ENCODE measurements at places on chromosomes 4 and X.

DNA sequence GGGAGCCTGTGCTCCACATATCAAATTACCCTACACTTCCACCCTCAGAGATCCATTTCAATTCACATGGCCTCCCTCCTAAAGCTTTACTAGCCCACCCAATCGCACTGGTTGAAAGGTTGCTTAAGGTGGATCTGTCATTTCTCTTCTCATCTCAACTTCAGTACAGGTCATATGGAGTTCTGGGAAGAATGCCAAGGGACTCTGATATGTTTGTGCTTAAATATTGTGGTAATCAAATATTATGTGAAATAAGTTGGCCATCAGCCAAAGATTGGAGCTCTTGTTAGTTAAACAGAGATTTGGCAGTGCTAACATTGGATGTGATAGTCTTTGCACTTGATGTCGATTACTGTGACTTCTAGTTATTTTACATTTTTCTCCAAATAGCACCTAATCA is 20.5 kb downstream of the SEPTIN6 start:
- no peak for DNase-seq

- DNase-seq = no peak
These were observed 191.6 kb downstream of the VEGFC start for GRCh38 chr4:176601124-176601523.

GRCh38 chrX:4825550-4825949 is 1112.1 kb upstream of the PRKX start:
- no peak for DNase-seq

DNA sequence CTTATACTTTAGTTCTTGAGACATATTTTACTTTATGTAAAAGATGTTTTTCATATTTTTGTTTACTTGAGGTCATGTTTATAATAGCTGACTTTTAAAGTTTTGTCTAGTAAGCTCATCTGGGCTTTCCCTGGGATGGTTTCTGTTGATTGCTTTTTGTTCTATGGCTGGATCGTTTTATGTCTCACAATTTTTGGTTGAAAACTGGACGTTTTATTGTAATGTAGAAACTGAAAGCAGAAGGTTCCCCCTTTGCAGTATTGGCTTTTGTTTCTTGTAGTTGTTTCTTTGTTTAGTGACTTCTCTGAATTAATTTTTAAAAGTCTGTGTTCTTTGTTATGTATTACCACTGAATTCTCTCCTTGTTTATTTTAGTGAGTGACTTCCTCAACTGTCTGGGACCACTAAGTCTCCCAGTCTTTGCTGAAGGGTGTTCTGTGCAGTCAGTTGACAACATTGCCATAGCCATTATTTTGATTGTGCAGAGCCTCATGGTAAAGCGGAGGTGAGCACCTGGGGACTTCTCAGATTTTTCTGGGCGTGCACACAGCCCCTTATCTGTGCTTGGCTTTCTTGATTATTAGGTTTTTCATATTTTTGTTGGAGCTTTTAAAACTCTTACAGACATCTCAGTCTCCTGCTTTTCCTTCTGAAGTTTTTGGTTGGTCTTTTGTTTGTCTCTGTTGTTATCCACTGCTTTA is 31.0 kb downstream of the KDM6A start:
- DNase-seq = peak; percentile 71

DNA sequence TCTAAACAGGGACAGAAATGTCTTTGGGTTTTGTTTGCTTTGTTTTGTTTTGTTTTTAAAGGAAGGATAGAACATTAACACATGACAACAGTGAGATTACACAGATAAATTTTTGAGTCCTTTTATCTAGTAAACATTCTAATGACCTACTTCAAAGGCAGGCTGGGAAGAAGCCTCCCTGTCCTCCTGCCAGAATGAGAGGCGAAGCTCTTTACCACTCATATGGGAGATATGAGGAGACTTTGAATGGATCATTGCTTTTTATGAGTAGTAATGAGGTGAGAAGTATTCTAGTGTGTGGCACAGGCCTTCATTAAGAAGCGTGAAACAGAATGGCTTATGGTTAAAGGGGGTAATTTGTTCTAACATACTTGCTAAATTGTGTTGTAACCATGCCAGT is 172.0 kb downstream of the FBXO8 start:
- DNase-seq = no peak

DNA sequence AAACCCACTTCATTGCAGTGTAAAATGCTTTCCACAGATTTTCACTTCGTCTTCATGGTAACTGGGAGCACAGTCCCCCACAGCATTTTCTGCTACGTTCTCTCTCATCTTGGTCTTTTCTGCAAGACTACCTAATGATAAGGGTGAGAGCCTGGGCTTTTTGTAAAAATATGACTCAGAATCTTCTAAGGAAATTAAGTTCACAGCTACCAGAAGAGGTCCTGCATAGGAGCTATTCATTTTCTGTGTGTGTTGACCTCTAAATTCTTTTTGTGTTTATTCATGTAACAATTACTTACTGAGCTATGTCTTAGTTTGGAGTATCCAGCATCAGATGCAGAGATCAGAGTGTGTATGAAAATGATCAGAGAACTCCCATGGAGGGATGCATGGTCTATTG is 192.2 kb downstream of the CPEB2 start:
- no peak for DNase-seq

GRCh38 chrX:7085879-7086278 is 61.6 kb upstream of the STS start:
- DNase-seq = no peak

DNA sequence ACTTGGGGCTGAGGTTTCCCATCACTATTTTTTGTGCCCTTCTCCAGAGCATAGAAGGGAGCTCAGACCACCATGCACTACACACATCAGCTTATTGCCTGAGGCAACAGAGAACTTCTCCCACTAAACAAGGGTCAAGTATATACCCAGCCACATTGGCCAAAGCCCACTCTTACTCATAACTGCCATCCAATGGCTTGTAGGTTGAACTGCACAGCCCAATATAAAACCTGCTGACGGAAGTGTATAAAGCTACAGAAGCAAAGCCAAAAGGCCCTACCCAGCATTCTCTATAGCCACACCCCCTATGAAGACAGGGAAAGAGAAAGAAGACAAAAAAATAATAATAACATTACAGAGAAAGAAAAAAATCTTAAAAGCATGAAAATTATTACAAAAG is 139.7 kb downstream of the LRBA start:
- no peak for DNase-seq

GRCh38 chr4:52715255-52715897 is 35.8 kb downstream of the ERVMER34-1 start:
- no peak for DNase-seq

- no peak for DNase-seq
These were observed 5.6 kb downstream of the QRFPR start for GRCh38 chr4:121375262-121375661.

DNA sequence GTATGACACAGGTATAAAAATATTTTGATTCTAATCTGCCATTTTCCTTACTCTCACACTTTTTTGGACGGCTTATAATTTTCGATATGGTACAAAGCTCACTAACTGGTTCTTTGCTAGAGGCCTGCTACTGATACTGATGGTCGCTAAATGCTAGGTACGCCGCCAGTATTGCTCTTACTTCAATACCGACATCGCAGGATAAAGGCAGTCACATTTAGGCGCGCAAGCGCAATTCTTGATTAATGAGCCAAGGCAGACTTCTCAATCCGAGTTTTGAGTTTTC is 557 bp upstream of the USP38 start:
- peak; percentile 57 for DNase-seq

DNA sequence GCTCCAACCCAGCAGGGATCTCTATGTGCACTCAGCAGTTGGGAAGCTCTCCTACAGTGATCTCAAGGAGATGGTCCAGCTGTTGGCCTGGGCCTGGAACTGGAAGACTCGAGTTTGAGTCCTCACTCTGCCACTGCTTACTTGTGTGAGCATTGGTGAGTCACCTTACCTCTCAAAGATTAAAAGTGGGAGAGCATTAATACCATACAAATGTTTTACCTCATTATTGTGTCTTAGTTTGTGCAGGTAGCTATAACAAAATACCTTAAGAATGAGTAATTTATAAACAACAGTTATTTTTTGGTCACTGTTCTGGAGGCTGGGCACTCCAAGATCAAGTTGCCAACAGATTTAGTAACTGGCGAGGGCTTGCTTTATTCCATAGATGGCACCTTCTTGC is 21.4 kb upstream of the ZNF827 start:
- DNase-seq = no peak

DNA sequence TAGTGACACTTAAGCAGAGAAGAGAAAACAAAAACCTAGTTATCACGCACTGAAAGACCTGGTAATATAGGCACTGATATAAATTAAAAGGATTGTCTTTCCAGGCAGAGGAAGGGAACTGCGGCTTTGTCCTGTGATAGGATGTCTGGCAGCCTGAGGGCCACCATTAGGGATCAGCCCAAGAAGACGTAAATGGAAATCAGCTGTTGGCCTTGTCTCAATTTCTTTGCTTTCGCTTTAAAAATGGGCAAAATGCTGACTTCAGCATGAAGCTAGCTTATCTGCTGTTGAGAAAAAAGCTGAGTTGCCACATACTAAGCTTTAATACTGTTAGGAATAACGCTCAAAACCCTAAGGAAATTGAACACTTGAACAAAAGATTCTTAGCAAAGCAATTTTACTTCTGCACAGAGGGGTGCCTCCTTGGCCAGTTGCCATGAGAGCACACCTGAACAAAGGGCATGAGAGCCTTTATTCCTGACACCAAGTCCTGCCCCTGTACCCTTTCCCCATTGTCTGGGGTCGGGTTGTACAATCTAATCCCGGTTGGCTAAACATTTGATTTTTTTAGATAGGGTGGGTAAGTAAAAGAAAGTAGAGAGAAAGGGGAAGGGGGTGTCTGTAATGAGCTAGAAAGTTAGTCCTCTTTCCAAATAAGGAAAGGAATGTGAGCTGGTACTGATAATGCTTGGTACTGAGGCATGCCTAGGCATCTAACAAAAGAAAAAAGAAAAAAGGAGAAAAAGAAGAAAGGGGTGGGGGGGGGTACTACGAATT is 85.1 kb upstream of the UCP1 start:
- peak; percentile 42 for DNase-seq

- no peak for DNase-seq
These were observed 88.2 kb downstream of the EMCN start for GRCh38 chr4:100429616-100430015.

DNA sequence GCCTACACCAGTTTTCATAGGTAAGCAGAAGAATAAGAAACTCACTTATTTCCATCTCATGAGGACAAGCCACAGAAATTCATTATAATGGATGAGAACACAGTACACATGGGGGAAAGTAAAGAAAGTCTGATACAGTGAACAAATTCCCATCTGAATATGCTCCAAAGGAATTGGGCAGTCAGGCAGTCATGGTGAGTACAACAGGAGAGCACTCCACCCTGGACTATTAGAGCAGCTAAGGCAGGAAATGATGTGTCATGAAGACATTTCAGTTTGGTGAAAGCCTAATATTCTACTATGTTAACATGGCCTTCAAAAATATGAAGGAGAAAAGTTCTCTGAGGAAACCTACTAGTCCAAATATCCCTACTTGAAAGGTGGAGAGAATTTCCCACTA is 92.0 kb upstream of the PRDX4 start:
- DNase-seq = no peak

DNA sequence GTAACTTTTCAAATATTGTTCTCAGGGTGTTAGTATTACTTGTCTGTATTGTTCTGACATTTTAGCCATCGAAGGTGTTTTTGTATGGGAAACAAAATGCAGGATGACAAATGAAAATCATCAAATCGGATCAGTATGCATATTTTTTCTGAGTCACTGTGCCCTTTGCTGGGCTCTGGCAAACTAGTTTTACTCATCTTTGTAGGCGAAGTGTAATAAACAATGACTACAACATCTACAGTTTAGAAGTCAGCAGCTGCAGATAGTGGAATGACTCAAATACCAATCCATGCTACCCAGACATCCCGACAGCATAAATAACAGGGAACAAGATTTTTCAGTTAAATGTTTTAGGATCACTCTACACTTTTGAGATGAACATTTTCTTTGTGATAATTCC is 557.3 kb upstream of the TENM3 start:
- DNase-seq = no peak

- no peak for DNase-seq
These were observed 91.6 kb upstream of the NMU start for GRCh38 chr4:55727746-55728145.

DNA sequence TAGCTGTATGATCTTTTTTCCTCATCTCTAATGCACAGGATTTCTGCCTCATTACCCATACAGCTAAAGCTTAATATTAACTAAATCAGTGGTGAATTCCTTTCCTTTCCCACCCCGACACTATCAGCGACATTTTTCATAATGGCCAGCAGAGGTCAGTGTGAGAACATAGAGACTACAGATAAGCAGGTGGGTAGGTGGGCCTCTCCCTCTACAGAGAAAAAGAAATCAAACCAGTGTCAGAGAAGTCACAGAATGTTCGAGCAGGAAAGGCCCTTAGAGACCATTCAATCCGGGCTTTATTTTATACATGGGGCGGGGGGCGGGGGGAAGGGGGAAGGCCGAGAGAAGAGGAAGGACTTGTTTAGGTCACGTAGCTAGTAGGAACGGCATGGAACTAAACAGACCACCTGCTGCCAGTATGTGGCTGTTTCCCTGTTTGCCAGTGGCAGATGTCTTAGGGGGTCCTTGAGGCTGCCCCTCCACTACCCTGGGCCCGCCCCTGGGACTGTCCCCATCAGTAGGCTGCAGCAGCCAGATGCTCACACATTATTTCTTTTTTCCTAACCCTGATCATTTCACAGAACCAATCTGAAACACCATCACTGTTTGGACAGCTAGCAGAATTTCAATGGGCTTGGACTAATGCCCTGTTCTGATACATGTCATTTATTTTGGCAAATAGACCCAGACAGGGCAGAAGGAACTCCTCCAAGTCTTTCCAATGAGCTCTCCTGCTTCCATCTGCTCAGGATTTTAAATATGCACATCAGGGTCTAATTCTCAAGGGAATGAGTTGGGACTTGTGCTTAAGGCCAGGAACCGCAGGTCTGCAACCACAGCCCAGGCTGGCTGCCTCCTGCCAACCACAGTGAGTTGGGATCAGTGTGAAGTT is 133.4 kb downstream of the ATG4A start:
- DNase-seq = peak; percentile 48

DNA sequence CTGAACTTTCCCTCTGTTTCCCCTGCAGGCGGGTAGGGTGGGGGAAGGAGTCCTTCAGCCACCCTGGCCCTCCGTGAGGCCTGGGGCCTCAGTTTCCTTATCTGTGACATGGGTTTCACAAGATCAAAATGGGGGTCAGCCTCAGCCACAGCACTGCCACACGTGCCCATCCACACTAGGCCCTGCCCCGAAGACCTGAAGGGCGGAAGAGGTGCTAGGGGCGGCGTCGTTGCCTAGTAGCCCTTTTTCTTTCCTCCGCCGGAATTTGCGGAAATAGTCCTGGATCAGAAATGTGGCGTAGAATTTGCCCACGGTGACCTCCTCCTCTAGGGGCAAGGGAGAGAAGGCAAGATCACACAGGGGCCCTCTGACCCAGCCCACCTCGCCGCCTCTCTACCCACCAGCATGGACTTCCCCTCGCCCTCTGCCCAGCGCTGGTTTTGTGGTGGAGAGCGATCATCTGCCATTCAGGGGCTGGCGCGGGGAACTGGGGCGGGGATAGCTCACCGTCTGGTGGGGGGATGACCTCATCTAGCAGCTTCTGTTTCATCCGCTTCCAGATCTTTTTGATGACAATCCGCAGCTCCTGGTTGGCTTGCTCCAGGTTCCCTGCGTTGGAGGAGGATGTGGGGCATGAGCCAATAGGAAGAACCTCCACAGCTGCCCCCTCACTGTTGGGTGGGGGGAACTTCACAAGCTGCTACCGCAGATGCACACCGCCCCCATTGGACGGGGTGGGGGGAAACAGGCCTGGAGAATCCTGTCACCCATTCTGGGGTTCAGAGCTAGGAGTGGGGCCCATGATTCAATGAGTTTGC is 9.7 kb upstream of the SYP start:
- DNase-seq = no peak
